ENCODE measurements at places on chromosomes 13 and 19.

DNA sequence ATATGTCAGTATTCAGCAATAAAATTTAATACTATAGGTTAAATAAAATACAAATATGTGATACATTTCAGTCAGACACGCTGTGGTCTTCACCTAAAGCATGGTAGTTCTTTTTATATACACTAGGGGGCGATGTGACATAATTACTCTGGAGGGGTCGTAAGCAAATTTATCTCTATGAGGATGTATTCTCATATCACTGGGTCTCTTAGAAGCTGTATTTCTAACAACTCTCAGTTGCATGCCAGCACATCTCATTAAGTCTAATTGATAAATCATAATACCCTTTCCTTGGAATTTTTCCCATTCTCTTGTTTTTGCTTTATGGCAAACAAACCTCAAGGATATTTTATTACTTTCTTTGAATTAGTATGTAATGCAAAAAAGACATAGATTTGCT, 3.9 kb upstream of the PCDH17 start:
- peak; percentile 27 for DNase-seq

DNA sequence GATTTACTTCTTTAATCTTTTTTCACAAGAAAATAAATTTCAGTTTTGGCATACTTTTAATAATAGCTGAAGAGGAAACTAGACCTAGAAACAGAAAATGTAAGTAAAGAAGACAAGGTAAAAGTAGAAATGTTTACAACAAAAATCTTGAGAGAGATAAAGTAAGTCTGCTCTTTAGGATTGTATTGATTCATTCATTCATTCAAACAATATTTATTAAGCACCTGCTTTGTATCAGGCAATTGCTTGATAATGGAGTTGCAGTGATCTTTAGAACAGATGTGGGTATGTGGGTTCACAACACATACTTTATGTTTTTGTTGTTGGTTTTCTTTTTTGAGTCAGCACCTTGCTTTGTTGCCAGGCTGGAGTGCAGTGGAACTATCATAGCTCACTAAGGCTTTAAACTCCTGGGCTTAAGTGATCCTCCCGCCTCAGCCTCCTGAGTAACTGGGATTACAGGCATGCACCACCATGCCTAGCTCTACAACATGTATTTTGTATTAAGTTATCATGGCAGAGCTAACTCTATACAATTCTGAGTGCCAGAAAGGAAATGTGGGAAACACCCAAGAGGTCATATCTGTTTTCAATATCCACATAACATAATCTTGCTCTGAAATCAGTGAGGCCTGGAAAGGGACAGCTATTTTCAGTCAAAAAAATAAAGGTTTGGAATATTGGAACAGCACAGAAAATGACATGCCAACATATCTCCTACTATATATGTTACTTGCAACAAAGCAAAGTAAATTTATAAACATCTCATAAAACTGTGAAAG, 8.8 kb upstream of the SPART start:
- DNase-seq, result no peak

DNA sequence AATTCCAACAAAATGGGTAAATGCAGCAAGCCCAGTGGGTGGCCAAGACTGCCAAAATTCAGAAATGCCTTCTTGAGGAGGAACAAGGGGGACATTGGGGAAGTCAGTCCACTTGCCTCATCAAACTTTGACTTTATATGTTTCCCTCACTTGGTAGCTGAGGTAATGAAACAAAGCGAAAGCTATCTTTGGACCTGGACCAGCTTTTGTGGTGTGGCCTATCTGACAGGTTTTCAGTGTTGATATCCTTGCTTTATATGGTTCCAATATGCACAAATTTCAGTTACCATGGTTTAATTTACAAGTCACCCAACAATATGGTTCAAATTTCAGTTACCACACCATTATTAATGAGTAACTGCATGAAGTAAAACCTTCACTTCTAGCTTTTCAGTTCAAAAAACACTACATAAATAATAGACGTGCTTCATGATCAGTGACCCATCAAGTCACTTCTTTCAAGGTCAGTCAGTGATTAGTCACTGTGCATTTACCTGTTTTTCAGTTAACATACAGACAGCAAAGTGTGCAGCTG, 17.7 kb upstream of the POU4F1 start:
- no peak for DNase-seq

- DNase-seq, result no peak
These were observed 473.6 kb upstream of the SPRY2 start for GRCh38 chr13:80814541-80814940.

DNA sequence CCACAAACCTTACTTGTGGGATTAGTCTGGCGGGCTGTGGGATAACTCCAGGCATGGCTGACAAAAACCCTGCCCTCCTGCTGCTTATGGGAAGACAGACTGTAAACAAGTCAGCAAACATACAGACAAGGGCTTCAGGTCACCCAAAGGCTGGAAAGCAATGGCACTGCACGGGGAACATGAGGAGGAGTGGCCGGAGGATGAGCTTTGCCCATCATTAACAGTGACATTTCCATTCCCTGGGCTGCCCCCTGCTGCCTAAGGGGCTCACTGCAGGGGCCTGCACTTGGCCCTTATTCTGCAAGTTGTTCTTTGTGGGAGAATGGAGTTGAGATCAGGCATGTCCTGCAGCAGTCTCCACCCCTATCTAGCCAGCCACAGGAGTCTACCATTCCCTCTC, 91.3 kb downstream of the UQCRFS1 start:
- DNase-seq, result no peak

- peak; percentile 20 for DNase-seq
These were observed 1.5 kb downstream of the SBNO2 start for GRCh38 chr19:1172353-1173158.

- DNase-seq, result peak; percentile 15
These were observed 15.6 kb downstream of the KPNA3 start for GRCh38 chr13:49776871-49777270.

DNA sequence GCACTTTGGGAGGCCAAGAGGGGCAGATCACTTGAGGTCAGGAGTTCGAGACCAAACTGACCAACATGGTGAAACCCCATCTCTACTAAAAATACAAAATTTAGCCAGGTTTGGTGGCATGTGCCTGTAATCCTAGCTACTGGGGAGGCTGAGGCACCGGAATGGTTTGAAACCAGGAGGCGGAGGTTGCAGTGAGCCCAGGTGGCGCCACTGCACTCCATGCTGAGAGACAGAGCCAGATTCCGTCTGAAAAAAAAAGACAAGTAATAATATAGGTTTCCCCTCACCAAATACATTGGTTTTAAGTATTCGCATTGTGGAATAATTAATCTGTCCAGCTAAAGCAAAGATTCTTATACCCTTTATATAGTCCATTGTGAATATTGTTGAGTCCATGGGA, 1544.6 kb downstream of the OLFM4 start:
- DNase-seq, result no peak

GRCh38 chr19:49677901-49678674, 1.0 kb downstream of the PRMT1 start:
- DNase-seq, result peak; percentile 72

DNA sequence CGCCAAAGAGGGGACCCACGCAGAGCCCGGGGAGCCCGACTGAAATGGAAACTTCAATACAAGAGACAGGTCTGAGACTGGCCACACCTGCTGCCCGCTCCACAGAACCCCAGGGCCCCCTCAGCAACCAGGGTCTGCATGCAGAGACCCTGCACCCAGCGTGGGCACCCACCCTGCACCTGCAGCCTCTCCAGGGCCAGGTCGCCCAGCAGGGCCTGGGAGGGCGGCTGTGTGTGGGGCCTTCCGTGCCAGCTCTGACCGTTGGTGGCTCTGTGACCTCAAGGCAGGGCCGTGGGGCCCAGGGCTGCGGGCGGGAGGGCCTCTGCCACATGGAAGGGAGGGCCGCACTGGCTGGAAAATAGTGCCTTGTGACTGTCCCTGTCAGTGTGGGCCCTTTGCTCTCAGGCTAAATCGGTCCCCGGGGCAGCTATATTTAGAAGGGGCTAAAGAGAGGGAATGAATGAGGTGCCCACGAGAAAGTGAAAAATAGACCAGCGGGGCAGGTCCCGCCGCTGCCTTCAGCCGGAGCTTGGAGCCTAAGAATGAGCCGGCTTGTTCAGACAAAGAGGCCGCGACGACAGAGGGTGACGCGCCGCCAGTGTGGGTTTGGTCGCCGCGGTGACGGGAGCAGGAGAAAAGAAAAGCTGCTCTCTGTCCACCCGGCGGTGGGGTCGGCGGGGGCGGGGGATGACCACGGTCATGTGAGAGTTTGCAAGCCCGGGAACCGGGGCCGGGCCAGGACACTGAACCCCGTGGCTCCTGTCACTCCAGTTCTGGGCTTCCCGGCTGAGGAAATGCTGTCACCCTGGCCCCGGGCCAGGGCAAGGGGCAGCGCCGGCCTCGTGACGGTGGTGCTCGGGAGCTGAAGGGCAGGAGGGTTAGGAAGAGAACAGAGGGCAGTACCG, 70.5 kb downstream of the GADD45B start:
- no peak for DNase-seq

GRCh38 chr19:35879770-35880317, 11.5 kb downstream of the APLP1 start:
- peak; percentile 83 for DNase-seq

DNA sequence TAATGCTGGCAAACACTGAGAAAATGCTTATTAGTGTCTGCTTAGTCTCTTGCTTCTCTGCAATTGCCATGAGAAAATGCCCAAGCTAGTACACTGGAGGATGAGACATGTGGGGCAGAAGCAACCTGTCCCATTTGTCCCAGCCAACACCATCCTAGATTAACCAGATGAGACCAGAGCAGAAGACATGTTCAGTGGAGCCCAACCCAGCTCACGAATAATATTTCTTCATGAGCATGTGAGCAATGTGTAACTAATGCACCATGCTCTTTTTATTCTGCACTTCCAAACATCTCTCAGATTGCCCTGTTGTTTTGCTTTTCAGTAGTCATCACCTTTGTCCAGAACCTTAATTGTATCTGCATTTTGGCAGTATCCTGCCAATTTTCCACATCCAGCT, 21.4 kb downstream of the KL start:
- DNase-seq, result no peak

- peak; percentile 71 for DNase-seq
These were observed 795.0 kb downstream of the DIAPH3 start for GRCh38 chr13:59368693-59369092.

DNA sequence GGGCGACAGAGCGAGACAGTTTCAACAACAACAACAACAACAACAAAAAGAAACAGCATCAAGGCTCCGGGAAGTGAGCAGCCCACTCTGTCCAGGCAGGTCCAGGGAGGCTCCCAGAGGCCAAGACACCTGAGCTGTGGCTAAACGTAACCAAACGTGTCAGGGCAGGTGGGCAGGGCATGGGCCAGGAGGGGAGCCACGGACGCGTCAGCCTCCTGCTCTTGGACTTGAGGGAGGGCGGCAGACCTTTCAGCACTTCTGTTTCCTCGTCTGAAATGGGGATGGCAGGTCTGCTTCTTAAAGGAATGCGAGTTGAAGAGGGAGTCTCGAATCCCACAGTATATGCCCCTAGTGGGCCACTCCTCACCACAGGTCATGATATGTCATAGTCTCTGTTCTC, 53.8 kb downstream of the MYO9B start:
- DNase-seq, result no peak

Measured in amniotic epithelial cell (primary cell).